Endothelial cell of umbilical vein (primary cell): ENCODE measurements at places on chromosomes 5 and 9. TPM values are rescaled to one million over a fixed set of nuclear protein-coding genes. Genes with fewer than 3 reads are reported as not detected.

- DNase-seq: no peak
These were observed 76.7 kb upstream of the CHD1 start for GRCh38 chr5:99005506-99005905.

Gene DCAF12
- total RNA-seq: 28.2 and 28.4 TPM in 2 replicates

Gene SHOC1
- total RNA-seq: not detected in 2 replicates

GRCh38 chr9:89137542-89138462 lies 40.8 kb downstream of the SHC3 start:
- DNase-seq: peak; percentile 91

GRCh38 chr9:38391278-38392118 lies 1.0 kb upstream of the ALDH1B1 start:
- DNase-seq: no peak

- DNase-seq: peak; percentile 92
These were observed 73.8 kb upstream of the IL17B start for GRCh38 chr5:149452665-149453617.

Gene PRRC1
- 72.7 and 77.6 TPM in 2 replicates for total RNA-seq

DNA sequence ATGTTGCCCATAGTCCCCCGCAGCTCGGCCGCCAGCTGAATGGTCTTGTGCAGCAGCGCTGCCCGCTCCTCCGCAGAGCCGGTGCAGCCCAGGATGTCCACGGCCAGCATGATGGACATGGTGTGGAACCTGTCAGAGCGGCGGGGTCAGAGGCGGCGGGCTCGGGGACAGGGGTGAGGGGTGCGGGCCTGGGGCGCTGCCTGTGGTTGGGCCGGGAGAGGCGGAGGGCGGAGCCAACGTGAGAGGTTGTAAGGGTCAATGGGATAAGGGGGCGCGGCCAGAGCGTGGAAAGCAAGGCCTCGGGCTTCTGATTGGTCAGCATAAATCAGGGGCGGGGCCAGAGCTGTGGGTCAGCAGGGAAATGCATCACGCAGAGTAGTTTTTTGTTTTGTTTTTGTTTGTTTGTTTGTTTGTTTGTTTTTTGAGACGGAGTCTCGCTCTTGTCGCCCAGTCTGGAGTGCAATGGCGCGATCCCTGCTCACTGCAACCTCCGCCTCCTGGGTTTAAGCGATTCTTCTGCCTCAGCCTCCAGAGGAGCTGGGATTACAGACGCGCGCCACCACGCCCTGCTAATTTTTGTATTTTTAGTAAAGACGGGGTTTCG lies 6.8 kb upstream of the TOR2A start:
- no peak for DNase-seq

GRCh38 chr9:15541872-15542271 lies 11.0 kb upstream of the CCDC171 start:
- DNase-seq: no peak

DNA sequence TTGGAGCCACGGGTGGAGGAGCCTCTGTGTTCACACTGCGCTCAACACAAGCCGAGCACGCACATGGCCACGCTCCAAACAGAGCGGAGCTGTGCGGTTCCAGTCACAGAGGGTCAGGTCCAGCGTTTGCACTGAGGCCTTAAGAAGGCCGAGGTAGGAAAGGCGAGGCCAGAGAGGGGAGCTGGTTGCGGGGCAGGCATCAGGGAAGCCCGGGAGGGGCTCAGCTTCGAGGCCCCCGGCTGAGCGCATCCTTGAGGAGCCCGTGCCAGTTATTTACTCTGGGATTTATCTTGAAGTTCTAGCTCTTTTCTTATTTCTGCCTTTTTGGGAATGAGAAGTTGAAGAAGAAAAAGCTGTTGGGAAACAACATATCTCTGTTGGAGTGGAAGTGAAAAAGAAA lies 140.8 kb downstream of the IRX1 start:
- no peak for DNase-seq

DNA sequence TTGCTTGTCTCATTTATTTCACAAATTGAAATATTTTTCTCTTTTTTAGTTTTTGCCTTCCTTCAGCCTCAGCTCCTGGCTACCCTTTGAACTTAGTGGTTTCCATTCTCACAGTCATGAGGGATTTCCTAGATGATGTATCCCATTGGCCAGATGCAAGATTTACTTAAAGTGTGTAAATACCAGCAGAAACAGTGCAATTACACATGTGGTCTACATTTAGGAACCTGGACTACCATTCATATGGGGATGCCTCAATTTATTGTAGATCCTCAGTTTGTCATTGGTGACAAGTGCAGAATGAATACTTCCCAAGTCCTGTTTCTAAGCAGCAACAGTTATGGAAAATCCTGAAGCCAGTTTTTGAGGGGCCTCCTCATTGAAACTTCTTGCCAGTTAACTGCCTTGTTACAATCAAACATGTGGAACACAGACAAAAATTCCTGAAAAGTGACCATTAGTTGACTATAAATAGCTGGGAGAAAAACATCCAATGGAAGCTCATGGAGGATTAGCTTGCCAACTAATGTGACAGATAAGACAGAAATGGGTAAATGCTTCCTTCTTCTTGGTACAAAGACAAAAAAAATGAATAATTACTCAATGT lies 113.6 kb upstream of the FER start:
- DNase-seq: no peak

Gene TMEM171
- 5.0 and 5.6 TPM in 2 replicates for total RNA-seq

Gene PPIC
- total RNA-seq: 26.5 TPM in 2 replicates

Gene FIBCD1
- total RNA-seq: not detected in 2 replicates

DNA sequence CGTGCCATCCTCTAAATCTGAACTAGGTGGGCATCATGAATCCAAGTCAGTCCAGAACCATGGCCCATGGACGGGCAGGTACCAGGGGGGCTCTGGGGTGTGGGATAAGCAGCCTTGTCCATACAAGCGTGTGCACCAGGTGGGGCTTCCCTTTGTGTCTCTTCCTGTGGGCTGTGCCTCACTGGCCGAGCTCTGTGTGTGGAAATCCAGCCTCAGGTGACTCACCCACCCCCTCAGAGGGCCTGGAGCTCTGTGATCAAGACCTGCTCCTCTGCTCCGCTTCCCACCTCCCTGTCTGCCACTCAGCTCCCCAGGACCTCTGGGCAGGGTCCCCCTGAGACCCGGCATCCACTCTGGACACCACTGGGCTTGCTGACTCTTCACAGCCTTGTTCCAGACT lies 33.0 kb downstream of the GADD45G start:
- no peak for DNase-seq

GRCh38 chr9:13386935-13387733 lies 107.6 kb upstream of the MPDZ start:
- no peak for DNase-seq

GRCh38 chr5:76404223-76405211 lies 1.4 kb downstream of the IQGAP2 start:
- no peak for DNase-seq

Gene NUTM2G
- total RNA-seq: not detected in 2 replicates

Gene GABBR2
- 6.3 and 9.2 TPM in 2 replicates for total RNA-seq

DNA sequence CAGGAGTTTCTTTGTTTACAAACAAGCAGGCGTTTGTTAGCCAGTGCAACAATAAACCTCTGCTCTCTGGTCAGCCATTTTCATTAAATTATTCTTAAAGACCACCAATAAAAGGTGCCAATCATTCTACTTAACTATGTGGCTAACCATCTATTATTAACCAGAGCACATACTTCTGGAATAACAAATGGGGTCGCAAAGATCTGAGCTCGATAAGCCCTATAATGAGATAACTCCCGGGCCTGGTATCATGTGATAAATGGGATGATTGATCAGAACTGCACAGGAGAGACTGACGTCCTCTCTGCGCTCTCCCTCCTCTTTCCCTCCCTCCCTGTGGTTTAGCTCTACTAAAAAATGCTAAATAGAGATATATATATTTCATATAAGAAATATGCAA lies 488.2 kb downstream of the NTRK2 start:
- DNase-seq: no peak

GRCh38 chr5:167514461-167514860 lies 777.0 kb upstream of the WWC1 start:
- DNase-seq: no peak

Gene CDC42SE2
- 21.2 and 21.9 TPM in 2 replicates for total RNA-seq

Gene CCDC112
- 9.6 TPM in 2 replicates for total RNA-seq

Gene IL4
- total RNA-seq: not detected in 2 replicates

Gene PIP5K1B
- total RNA-seq: 0.27 TPM in 1 of 2 replicates, not detected in the other

Gene ARHGEF39
- 4.6 and 6.5 TPM in 2 replicates for total RNA-seq

DNA sequence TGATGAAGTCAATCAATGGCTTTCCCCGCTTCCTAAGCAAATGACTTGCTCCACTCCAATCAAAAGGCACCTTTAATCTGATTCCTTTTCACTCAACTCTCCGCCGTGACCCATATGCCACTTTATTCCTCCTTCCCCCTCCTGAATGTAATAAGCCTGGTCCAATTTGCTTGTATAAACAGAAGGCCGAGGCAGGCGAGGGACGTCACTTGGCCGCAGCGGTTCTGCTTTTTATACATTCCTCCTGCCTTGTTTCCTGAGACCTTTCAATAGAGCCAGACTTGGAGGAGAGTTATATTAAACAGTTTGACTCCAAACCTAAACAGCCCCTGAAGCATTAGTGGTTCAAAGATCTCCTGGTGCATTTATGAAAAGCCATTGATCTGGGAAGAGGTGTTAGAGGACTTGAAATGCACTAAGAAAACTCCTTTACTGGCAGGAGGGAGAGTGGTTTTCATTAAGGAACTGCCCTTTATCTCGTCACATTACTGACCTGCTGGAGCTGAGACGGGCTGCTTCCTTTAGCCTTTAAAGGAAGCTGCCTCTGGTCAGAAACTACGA lies 273.4 kb downstream of the SLIT3 start:
- peak; percentile 18 for DNase-seq

- DNase-seq: no peak
These were observed 53.1 kb downstream of the MRPL36 start for GRCh38 chr5:1746371-1747078.

Gene ACTBL2
- not detected in 2 replicates for total RNA-seq

- DNase-seq: no peak
These were observed 871.4 kb upstream of the C9orf72 start for GRCh38 chr9:28444637-28445036.

GRCh38 chr9:91789941-91790340 lies 160.1 kb downstream of the ROR2 start:
- no peak for DNase-seq

Gene PDLIM7
- 318 and 371 TPM in 2 replicates for total RNA-seq

- peak; percentile 5 for DNase-seq
These were observed 28.8 kb upstream of the ROR2 start for GRCh38 chr9:91978740-91979414.

Gene PDGFRB
- total RNA-seq: 1.0 and 1.7 TPM in 2 replicates

Gene VLDLR
- total RNA-seq: 2.5 and 3.2 TPM in 2 replicates

Gene TAF11L10
- total RNA-seq: not detected in 2 replicates
